Stimulated activated CD8-positive, alpha-beta memory T cell treated with anti-CD3 and anti-CD28 coated beads, Interleukin-15, amount 100 ng/mL, for 24 hours (primary cell): ENCODE measurements at places on chromosomes 2 and 18.

GRCh38 chr2:120604767-120605166, 130.9 kb upstream of the GLI2 start:
- DNase-seq = no peak

DNA sequence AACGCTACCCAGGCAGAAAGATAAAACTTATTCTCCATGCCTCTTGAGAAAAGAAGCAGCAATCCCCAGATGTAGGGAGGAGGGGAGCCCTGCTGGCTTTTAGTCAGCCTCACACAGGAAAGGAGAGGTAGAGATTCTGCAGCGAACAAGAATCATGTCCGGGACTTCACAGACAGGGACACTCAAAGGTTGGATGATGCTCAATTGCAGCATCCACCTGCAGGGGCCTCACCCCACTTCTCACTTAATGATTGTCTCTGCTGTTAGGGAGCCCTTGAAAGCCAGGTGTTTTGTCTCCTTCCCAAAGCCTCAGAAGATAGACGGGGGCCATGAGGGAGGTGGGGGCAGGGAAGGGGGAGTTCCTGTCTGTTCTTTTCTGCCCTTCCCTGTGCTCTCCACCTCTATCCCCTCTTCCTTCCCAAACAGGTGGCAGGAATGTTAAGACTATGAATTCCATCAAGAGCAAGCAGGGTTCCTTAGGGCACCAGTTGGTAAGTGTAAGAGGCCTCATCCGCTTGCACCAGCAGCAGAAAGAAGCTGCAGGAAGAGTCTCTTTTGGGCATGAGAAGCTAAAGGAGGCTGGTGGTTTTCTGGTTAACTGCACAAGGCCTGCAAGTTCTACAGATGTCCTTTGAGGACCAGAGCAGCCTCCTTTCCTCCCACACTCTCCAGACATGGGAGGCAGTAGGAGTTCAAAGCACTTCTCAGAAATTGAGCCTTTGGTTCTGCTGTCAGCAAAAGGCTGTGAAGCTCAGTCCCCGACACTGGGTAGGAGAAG, 154.7 kb upstream of the TNP1 start:
- DNase-seq = no peak

GRCh38 chr2:10363861-10364610, 61.3 kb downstream of the HPCAL1 start:
- DNase-seq = no peak

DNA sequence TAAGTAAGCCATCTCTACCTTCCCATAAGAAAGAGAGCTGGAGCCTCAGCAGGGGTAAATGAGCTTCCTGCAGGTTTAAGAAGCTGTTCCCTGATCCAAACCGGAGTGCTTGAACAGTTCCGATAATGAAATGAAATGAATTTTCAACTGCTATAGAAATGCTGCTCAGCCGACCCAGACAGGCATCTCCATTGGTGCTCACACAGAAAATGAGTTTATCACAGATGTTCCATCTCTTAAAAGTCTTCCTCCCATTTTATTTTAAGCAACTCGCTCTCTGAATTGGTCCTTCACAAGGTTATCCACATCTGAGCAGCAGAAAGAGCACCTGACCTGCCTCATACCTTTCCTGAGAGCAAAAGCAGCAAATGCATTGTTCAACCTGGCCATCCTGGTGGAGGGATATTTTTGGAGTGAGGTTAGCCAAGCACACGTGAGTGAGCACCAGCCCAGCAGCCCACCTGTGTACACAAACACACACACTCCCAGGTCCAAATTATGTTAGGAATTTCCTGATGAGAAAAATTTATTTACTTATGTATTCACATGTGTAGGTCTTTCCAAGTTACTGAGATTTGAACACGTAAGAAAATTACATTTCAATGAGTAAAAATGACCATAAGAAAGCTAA, 42.2 kb upstream of the CCDC68 start:
- DNase-seq = no peak

GRCh38 chr18:10049747-10050146, 135.9 kb downstream of the VAPA start:
- DNase-seq = no peak

DNA sequence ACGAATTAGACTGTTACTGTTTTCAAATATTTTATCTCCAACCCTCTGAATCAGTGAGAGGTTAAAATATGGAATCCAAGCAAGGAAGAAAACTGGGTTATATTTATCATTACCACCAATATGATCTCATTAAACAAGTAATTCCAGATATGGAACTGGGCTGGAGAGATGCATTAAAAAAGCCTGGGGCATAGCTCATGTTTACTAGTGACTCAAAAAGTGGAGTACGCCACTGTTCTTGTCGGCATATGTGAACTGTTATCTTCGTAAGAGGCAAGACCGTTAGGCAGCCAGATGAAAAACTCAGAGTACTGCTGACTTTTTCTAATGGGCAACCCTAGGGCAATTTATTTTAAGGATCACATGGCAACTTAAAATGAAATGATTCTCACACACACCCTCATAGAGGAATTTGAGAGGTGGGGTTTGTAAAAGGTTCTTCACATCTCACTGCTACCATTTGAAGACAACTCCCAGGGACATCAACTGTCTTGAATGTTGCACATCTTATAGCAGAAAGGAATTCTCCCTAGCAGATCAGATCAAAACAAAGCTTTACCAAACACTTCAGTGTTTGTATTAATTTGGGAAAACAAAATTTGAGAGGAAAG, 105.2 kb upstream of the TFCP2L1 start:
- DNase-seq = no peak

DNA sequence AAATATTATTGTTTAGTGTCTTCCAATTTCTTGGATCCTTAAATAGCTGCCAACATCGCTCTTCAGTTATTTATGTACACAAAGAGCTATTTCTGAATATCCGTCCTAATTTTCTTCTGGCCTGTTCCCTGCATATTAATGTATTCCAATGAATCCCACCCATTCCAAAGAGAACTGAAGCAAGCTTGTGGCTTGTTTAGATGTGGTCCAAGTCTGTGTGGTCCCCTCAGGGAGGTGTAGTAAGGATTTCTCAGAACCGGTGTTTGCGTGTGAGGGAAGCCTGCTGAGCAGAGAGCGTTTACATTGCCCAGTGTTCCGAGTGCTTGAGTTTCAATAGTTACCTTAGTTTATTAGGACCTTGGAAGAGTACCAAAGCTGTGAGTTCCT, 25.1 kb upstream of the IL1R1 start:
- DNase-seq = no peak

DNA sequence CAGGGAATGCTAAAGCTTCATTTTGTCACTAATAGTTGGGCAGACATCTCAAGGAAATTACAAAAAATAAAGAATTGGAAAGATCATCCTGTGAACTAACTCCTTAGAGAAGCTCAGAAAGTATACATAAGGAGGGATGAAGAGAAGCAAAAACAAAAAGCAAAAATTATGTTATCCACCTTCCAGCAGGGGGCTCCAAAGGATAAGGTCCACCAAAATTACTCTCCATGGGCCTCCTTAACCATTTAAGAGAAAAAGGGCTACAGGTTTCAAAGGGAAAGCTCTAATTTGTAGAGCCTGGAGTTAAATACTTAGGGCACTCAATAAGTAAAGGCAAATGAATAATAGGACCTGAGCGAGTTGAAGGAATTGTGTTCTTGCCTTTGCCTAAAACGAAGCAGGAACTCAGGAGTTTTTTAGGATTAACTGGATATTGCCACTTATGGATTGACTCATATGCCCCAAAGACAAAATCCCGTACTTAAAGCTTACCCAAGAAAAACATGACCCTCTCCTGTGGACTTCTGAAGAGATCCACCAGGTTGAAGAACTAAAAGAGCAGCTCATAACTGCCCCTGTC, 1167.9 kb downstream of the DSC3 start:
- no peak for DNase-seq

GRCh38 chr2:227404585-227405271, 17.0 kb upstream of the SCYGR1 start:
- no peak for DNase-seq

DNA sequence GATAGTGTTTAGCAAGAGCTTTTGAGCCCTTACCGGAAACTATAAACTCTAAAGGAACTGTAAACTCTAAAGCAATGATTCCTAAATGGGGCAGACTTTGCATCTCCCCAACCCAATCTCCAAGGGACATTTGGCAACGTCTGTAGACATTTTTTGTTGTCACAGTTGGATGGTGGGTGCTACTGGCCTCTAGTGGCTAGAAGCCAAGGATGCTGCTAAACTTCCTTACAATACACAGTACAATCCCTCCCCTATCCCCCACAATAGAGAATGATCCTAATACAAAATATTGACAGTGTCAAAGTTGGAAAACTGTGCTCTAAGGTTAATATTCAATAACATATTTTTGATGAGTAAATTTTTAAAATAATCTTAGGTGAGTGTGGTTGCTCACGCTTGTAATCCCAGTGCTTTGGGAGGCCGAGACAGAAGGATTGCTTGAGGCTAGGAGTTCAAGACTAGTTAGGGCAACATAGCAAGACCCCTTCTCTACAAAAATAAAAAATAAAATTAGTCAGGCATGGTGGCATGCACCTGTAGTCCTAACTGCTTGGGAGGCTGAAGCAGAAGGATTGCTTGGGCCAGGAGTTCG, 66.7 kb downstream of the PTPN4 start:
- DNase-seq = no peak

- no peak for DNase-seq
These were observed 23.8 kb upstream of the YWHAQ start for GRCh38 chr2:9654452-9655100.

GRCh38 chr2:41854227-41854626, 193.6 kb upstream of the PKDCC start:
- DNase-seq = no peak

DNA sequence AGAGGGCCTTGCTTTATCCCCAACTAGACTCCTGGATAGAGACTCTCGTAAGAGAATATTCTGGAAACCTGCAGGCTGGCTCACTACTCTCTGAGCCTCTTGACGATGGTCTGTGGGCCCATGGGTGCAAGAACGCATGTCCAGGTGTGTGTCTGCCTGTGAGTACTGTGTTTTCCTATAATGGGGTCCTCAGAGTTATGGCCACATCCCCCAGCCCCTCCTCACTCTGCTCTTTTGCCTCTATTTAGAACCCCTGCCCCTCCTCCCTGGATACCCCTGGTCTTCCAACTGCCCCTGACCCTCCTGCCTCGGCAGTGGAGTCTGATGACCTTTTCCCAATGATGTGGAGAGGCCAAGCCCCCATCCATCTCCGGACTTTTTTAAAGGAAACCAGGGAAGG, 148.1 kb downstream of the ZFP36L2 start:
- no peak for DNase-seq

GRCh38 chr2:81327911-81328310, 1023.4 kb upstream of the LRRTM1 start:
- no peak for DNase-seq

- no peak for DNase-seq
These were observed 500.9 kb upstream of the NXPH2 start for GRCh38 chr2:139281124-139281523.

- no peak for DNase-seq
These were observed 1.6 kb upstream of the ELOA2 start for GRCh38 chr18:47036927-47037578.

DNA sequence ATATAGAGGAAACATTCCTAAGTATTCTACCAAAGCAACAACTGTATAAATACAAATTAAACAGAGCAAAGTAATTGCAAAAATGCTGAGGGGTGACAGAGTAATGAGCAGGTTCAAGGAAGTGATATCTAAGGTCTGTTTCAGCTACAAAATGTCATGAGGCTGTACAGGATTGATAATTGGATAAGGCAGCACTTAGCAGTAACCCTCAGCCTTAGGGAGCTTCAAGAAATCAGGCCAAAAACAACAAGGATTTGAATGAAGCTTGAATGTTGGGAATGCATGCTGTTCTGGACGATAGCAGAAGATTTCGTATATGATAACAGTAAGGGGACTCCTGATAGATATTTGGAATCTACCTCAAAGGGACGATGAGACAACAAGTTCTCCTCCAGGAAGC, 142.0 kb upstream of the MMADHC start:
- no peak for DNase-seq

DNA sequence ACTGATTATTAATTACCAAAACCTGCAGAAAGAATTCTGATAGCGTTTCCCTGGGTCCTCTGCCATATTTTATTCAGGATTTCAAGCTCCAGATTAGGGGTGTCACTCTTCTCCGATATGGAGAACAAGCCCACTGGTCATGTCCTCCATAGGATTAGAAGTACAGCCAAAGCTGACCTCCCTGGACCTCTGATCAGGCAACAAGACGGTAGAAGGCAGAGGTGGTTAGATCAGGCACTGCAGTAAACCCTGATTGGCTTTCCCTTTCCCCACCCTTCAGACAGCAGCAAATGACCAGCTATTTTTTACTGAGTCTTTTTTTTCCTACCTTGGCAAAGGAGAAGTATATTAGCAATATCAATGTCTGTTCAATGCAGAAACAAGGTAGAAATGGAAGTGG, 37.7 kb downstream of the SPC25 start:
- DNase-seq = no peak

DNA sequence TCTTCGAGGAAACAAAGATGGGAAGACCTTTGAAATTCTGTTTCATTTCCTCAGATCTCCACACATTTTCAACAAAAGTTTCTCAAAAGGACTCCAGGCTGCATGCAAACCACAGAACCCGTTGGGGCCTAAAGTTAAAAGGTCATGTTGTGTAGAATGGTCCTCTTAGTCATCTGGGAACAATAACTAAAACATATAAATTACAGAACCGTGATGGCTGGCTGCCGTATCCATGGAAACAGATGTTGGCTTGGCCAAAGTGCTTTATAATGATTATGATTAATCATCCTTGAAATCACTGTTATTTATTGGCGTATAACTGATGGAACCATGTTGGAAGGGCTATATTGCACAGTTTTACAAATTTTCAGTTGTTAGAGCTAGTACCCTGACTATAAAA, 182.8 kb upstream of the CRIM1 start:
- no peak for DNase-seq
